BE2C (cell line): ENCODE measurements at places on chromosomes 2 and 18.

GRCh38 chr2:191617575-191617974 lies 60.4 kb upstream of the NABP1 start:
- DNase-seq: no peak

GRCh38 chr18:21264651-21265050 lies 22.6 kb downstream of the GREB1L start:
- DNase-seq: no peak

GRCh38 chr2:144619760-144620159 lies 99.8 kb upstream of the ZEB2 start:
- no peak for DNase-seq

GRCh38 chr2:134539981-134540380 lies 178.8 kb downstream of the TMEM163 start:
- no peak for DNase-seq

GRCh38 chr2:142974288-142975024 lies 97.0 kb downstream of the KYNU start:
- no peak for DNase-seq

GRCh38 chr2:8572712-8573233 lies 109.1 kb upstream of the ID2 start:
- no peak for DNase-seq

- DNase-seq: no peak
Observed at GRCh38 chr2:128544321-128545037, 225.8 kb upstream of the HS6ST1 start.
